ENCODE measurements at places on chromosomes 13 and 19.

DNA sequence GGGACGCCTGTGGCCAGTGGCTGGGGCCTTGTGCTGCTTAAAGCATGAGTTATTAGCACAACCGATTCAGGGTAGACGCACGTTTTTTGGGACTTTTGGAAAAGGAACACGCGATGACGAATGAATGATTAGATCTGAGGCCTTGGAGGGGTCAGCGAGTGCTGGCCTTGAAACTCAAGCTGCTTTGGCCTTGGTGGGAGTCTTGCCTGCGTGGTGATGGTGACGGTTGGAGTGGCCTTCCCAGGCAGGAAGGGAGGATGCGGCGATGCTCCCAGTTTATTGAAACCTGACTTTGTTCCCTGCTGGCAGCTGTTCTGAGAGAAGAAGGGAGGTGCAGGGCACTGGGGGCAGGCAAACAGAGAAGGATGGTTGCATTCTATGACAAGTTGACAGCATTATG is 63.1 kb upstream of the RNF113B start:
- no peak for DNase-seq

GRCh38 chr13:24340608-24340955 is 31.2 kb downstream of the C1QTNF9 start:
- DNase-seq, result no peak

DNA sequence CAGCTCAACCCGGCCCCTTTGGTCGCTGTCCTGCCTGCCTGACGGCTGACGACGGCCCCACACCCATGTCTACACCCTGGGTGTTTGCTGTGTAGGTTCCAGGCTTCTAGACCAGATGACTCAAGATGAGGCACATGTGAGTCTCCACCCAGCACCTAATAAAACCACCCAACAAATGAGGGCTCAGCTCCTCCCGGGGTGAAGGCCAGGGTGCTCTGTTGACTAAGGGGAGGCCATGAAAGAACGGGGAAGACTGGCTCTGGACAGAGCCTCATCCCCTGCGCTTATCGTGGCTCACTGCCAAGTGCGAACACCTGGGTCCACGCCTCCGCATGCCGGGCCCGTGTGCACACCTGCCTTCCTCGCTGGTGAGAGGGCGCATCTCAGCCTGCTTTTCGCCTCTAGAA is 39.6 kb downstream of the COL4A2 start:
- no peak for DNase-seq

DNA sequence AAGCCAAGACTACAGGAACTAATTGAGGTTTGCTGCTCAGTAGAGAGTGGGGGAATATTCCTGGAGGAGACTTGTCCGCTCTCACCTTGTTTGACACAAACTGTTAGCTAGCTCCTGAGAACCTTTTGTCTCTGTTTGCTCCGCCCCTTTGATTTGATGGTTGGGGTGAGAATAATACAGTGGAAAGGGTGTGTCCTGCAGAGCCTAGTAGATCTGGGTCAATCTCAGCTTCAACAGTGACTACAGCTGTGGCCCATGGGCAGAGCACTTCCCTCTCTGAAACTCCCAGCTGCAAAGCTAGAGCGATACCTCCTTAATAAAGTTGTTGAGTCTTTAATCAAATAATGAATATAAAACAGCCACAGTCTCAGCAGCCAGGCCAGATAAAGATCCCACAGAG is 576.7 kb downstream of the DIAPH3 start:
- no peak for DNase-seq

GRCh38 chr19:39413911-39414608 is 1.6 kb downstream of the PLEKHG2 start:
- DNase-seq, result no peak

DNA sequence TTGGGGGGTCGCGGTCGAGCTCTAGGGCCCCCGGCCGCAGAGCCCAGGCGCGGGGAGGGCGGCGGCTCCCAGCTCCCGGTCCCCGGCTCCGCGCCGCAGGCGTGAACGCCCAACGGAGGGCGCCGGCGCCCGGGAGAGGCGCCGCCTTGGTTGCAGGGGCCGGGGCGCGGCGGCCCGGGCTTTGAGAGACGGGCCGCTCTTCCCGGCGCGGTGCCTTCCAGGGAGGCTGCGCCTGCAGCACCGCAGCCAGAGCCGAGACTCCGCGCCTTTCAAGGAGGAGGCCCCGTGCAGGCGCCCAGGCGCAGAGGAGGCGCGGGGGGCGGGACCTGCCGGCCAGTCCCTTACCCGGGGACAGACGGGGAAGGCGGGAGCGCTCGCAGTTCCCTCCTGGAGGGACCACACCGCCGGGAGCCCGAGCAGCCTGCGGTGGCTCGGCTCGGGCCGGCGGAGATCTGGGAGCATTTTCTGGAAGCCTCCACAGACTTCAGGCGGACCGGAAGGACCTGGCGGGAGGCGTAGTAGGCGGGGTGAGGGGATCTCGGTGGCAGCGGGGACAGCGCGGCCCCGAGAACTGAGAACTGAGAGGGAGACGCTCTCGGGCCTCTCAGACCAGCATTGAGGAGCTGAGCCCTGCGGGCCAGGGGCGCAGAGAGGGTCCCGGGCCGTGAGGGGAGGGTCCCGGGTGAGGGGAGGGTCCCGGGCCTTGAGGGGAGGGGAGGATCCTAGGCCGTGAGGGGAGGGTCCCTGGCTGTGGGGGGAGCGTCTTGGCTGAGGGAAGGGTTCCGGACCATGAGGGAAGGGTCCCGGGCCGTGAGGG is 25.5 kb upstream of the MCF2L start:
- DNase-seq, result no peak

DNA sequence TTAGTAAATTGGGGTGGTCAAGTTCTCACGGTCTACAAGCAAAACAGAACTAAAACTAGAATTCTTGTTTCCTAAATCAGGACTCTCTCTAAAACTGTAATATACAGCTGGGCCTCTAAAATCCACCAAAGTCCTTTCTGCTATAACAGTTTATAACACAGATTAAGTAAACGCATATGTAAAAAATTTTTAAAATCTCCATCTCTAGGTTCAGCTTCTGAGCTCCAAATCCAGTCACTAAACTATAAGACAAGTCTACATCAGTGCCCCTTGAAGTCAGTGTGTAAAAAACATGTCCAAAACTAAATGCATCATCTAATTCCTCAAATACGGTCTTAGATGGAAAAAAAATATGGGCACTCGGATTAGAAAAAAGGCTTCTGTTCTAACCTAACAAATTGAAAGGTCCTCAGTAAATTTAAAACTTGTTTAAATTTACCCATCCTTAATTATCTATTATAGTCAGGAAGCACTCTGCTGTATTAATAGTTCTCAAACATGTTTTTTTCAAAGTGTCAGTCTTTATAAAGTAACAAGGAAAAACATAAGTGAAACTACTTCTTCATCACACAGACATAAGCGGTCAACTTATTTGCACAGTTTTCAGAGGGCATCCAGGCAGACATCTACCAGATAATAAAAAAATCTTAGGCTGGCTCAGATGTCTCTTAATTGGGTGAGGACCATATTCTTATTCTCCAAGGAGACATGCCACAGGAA is 33.6 kb downstream of the ELF1 start:
- no peak for DNase-seq

- DNase-seq, result no peak
Measured at GRCh38 chr13:22461854-22462490, 718.8 kb upstream of the SGCG start.

GRCh38 chr13:100899720-100900316 is 225.2 kb upstream of the TMTC4 start:
- no peak for DNase-seq

DNA sequence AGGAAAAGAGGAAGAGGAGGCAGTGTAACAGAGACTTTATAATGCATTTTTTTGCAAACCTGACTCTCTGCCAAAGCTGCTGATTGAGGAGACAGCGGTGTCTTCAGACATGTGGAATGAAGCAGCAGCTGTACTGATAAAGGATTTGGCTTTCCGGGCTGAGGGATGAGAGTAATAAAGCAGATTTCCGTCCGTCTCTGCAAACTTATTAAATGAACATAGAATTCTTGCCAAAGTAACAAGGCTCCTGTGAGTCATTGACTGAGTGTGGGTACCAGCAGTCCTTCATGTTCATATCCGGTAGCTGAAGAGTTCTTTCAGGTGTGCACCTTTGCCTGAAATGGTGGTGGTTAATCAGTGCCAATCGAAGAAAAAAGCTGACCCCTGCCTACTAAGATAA is 112.6 kb downstream of the LIG4 start:
- DNase-seq, result no peak

DNA sequence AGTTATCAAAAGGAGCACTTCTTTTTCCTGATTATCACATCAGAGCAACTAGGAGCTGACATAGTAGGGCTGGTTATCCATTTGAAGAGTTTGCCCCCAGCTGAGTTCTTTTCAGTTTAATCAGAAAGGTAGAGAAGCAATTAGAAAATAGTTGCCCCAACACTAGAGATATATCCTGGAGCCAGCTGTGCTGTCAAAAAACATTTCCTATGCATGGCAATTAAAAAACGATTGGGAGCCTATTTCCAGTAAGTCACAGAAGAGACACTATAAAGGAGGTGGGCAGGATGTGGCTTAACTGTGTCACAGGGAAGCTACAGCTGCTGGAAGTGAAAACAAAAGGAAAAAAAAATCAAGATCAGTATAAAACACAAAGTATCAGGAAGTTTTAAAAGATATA is 155.7 kb upstream of the SLITRK1 start:
- DNase-seq, result no peak

GRCh38 chr13:77989281-77989680 is 70.7 kb upstream of the EDNRB start:
- DNase-seq, result no peak

- no peak for DNase-seq
Measured at GRCh38 chr19:15448778-15449619, 757 bp downstream of the WIZ start.

DNA sequence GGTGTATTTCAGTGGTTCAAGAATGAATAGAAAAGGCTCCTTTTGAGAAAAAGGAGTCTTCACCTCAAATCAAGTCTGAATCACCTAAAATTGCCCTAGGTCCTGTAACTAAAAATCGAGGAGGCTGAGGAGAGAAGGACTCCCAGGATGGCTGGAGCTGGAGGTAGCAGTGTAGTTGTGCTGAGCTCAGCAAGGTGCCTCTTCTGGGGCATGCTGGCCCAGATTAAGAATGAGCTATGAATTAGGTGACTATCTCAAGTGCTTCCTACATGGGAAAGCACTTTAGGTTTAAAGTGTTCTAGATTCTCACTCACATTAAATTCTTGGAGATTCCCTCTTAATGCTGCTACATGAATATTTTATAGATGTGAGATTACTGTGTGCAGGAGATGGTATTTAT is 28.8 kb upstream of the KL start:
- DNase-seq, result no peak

Measured in thoracic aorta (tissue), 2 donors.